Osteocyte (in vitro differentiated cells): ENCODE measurements at places on chromosomes 12 and 14.

DNA sequence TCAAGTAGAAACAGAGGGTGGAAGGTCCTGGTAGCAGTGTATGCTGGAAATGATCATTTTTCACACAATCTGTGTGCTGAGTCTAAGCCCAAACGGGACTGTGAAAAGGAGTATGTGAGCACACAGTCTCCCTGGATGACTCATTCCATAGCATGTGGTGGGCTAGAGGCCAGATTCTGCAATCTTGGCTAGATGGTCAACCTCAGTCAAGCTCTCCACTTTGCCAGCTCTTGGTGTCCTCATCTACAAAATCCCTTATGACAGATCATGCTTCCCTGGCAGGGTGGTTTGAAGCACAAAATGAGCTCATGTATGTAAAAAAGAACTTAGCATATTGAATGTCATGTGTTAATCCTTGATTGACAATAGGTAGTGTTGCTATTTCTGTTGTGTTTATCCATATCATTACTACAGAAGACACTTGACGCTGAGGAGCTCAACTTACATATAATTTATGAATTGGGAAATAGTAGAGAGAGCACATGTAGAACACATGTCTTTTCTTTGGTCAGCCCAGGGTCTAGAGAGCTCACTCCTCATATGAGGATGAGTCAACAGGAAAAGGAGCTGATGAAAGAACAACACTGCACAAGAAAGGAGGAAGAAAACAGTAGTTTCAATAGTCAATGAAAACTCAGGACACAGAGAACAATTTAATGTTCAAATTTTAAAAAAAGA, 517.5 kb downstream of the BCL11B start:
- DNase-seq, result peak; percentile 40

- no peak for DNase-seq
These were observed 481.1 kb downstream of the PCNX1 start for GRCh38 chr14:71388336-71388735.

DNA sequence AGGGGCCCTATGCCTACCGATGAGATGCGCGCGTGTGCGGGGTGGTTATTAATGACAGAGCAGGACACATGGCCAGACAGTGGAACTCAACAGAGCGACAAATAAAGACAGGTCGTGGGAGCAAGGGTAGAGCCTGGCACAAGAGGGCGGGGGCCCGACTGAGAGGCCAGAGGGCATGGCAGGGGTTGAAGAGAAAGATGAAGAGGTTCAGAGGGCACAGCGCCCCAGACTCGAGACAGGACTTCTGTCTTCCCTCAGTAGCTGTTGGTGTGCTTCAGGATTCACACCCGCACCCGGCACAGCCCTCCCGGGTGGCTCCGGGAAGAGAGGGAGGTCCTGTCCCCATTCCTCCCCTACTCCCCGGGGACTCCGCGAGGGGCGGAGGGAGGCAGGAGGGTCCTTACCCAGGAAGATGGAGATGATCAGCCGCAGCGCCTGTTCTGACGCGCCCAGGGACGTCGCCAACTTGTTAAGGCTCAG, 366 bp downstream of the LPCAT3 start:
- no peak for DNase-seq

DNA sequence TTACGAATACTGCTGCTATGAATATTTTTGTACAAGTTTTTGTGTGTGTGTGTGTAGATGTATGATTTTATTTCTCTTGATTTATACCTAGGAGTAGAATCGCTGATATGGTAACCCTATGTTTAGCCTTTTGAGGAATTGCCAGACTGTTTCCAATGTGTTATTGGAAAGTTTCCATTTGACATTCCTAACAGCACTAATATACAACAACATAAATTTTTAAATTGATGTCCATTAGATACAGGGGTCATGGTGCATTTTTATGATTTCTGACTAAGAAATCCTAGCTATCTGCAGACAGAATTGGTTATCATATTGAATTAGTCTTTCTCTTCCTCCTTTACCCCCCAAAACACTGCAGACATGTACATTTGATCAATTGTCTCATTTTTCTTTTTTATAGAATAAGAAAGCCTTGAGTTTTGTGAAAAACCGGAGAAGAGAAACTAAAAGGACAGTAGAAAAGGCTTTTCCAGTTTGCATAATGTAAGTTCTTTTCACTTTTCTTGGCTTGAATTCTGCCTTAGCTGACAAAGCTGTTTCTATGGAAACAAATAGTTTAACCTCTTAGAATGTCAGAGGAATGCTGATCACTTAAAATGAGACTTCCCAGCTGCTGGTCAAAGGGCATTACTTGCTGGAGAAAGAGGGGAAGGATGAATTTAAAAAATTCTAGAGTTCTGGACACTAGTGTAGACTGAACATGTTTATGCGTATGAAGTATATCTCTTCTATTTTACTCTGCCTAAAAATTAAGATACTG, 28.2 kb downstream of the PALS1 start:
- DNase-seq, result no peak

- DNase-seq, result no peak
These were observed 1.4 kb upstream of the ITGB7 start for GRCh38 chr12:53208435-53208834.

DNA sequence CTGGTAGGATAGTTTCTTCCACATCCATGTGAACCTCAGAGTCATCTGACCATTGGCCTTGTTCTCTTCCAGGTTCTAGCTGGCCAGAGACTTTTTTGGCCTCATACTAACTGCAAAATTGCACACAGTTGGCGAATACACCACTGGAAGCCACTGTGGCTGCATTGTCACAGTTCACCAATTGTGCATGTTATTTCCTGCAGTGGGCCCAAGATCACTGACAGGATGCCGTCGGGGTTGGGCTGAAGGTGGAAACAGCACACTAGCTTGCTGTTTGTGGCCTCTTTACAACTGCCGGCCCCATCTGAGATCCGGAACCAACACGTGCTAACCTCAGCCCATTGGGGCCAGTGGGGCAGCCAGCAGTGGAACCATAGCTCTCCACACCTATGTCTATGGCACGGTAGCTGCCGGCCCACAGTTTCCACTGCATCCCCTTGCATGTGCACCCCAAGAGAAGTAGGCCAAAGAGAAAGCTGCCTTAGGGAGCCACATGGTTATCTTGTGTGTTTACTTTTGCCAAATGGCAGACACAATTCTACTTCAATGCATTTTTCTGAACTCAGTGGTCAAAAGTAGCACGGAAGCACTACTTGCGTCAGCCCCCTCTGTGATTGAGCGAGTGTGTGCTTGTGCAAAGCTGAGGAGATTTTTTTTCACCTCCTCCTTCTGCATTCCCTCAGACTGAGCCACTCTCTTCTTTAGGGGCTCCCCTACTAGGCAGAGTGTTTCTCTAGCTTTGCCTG, 464.0 kb downstream of the RAD51B start:
- no peak for DNase-seq
